ENCODE measurements at places on chromosomes 3 and 15.

DNA sequence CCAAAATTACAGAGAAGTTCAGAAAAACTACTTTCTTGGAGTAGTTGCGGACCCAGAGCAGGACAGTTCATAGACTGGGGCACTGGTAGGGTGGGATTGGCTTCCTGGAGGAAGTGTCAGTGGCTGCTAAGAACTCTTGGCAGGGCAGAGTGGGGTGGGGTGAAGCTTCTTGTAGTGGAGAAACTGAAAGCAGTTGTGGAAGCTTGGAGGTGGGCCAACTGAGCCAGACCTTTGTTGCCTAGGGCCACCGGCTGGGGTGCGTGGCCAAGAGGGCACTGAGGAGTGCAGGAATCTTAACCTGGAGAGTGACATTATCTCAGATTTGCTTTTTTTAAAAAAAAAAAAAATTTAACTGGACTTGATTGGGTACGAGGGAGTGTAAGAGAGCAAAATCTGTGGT lies 3.1 kb downstream of the KAT2B start:
- DNase-seq, result no peak

DNA sequence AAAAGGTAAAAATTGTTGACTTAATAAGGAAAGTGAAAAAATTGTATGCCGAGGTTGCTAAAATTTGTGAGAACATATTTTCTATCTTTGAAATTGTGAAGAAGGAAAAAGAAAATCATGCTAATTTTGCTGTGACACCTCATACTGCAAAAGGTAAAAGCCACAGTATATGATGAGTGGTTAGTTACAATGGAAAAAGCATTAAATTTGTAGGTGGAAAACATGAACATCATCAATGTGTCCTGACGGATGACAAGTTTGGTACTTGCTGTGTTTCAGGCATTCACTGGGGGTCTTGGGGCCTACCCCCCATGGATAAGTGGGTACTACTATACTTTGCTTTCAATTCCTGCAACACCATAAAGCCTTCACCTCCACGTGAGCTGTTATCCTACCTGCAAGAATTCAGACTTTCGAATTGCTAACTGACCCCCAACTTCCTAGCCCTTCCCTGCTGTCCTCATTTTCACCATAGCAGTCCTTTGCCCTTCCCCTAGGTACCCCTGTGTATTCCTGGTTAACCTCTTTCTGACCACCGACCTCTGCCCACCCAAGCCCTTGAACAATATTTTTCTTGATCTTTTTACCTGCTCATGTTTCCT lies 62.4 kb downstream of the RAB7A start:
- DNase-seq, result no peak

GRCh38 chr15:34436956-34437442 lies 609 bp downstream of the GOLGA8A start:
- peak; percentile 4 for DNase-seq

- no peak for DNase-seq
These were observed 159.2 kb downstream of the TNIK start for GRCh38 chr3:171301002-171301401.

DNA sequence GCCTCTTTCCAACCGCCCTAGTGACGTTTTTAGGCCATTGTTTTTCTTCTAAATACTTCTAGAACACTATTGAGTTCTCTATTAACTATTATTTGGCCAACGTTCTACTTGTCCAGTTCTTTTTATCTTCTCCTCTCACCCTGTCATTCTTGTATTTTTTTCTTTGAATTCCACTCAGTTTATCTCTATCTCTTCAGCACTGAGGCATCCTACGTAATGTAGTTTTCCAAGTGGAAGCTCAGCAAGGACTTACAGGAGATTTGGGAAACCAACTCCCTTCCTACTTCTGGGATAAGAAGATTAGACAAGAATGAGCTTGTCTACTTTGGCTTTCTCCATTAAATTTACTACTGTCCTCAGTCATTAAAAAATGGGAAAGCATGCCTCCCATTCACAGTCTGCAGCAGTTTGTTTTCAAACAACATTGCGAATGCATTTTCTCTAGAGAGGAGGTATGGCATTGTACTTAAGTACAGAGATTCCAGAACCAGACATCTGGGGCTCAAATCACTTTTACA lies 21.3 kb upstream of the NR2F2 start:
- DNase-seq, result no peak

GRCh38 chr15:26126819-26127387 lies 263.8 kb upstream of the ATP10A start:
- no peak for DNase-seq

DNA sequence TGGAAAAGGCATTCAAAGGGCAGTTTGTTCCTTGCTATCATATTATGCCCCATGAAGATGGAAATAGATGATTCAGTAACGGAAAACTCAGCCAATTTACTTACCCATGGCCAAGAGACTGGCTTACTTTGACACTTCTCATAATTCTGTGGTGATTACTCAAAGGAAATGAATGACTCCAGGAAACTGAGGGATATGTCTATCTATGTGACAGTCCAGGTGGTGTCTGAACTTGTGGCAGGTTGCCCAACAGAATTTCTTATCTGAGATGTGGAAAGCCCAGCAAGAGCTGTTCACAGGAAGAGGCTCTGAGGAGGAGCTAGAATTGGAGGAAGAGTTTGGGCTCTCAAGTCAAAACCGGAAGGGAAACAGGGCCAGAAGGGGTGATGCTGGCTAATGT lies 91.2 kb downstream of the KCNAB1 start:
- DNase-seq, result peak; percentile 39

- no peak for DNase-seq
These were observed 197.7 kb downstream of the FNDC3B start for GRCh38 chr3:172236771-172237742.

GRCh38 chr3:143608966-143609365 lies 239.3 kb downstream of the SLC9A9 start:
- DNase-seq, result no peak

GRCh38 chr3:74607803-74608202 lies 6.7 kb downstream of the CNTN3 start:
- no peak for DNase-seq

GRCh38 chr3:47681016-47681415 lies 100.7 kb downstream of the SMARCC1 start:
- DNase-seq, result no peak

DNA sequence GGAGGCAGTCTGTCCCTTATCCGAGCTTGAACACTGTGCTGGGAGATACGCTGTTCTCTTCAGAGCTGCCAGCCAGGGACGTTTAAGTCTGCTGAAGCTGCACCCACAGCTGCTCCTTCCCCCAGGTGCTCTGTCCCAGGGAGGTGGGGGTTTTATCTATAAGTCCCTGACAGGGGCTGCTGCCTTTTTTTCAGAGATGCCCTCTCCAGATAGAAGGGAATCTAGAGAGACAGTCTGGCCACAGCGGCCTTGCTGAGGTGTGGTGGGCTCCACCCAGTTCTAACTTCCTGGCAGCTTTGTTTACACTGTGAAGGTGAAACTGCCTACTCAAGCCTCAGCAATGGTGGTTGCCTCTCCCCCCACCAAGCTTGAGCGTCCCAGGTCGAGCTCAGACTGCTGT lies 319.9 kb upstream of the GRM7 start:
- no peak for DNase-seq

GRCh38 chr3:185717121-185717520 lies 107.7 kb downstream of the IGF2BP2 start:
- DNase-seq, result no peak

DNA sequence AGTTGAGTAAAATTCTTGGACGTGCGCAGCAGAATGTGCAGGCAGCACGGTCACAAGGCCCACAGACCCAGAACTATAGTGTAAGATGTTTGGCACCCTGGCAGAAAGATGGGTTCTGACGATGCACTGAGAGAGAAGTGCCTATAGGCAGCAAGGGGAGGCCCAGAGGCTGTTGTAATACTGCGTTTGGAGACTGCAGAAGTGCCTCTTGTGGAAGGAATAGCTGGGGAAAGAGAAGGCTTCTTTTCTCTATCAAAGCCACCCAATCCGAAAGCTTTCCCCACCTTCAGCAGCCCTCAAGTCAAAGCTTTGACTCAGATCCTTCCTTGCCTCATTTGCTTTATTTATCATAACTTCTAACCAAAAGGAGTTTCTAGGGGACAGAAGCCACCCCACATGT lies 5.2 kb upstream of the SIN3A start:
- DNase-seq, result no peak

GRCh38 chr3:89955156-89955555 lies 847.7 kb downstream of the EPHA3 start:
- DNase-seq, result no peak

GRCh38 chr15:65947041-65947440 lies 77.8 kb downstream of the RAB11A start:
- no peak for DNase-seq

DNA sequence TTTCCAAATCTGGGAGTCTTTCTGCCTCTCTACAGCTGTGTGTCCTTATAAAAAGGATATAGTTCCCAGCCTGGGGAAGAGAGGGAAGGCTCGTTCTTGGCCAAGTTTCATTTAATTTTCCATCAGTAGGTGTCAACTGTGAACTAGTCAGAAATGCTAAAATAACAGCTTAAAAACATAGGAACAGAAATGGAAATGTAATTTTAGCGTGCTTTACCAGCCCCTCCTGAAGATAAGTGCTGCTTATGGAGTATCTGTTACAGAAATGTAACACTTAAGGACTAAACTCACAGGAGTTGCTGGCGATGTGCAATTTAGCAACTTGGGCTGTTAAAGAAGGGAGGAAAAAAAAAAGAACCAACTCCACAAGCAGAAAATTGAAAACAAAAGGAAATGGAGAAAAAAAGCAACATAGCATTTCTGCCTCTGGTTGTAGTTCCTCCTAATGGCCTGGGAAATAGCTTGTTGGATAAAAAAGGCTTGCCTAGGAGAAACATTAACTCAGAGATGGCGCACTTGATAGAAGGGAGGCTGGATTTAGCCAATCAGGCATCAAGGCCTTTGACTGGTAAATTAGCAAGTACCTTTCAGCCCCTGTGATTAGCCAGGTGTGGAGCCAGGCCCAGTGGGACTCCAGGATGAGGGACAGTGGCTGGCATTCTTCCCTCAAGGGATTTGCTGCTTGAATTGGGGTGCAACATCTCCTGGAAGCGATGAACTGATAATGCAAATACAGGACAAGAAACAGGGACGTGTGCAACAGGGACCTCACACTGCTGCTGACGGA lies 84.3 kb downstream of the RPLP1 start:
- no peak for DNase-seq

DNA sequence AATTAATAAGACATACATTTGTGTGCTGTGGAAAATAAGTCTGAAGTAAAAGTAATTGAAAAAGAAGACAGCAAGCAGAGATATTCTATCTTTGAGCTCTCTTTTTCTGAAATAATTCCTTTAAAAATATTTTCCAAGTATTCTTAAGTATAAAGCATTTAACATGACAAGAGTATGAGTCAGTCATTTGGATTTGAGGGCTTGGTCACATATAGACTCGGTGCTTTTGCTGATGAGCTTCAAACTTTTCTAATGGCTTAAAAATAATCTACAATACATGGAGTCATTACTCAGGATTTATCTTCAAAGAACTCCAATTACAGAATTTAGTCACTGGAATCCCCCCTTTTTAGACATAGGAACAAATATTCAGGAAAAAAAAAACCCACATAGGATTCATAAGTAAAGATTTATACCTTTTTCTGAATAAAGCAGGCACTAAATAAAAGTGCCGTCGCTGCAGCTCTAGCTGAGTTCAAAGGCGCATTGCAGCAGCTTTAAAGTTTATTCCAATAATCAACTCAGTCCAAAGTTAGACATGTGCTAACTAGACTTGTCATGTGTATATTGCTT lies 147.5 kb downstream of the CTNNB1 start:
- DNase-seq, result no peak

DNA sequence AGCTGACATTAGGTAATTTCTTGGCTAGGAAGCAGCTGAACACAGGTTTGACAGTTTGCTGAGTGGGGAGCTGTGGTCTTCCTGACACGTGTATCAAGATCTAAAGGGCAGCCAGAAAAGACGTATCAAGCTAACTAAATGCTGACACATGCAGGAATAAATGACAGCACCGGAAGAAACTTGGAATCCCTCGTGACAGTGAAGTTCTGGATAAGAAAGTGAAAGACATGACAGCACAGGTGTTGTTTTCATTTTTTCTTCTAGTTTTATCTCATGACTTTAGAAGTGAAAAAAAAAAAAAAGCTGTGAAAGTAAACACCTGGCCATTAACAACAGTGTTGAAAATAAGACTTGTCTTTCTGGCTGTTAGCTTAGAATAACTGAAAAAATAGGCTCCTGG lies 48.7 kb downstream of the FGF7 start:
- no peak for DNase-seq

DNA sequence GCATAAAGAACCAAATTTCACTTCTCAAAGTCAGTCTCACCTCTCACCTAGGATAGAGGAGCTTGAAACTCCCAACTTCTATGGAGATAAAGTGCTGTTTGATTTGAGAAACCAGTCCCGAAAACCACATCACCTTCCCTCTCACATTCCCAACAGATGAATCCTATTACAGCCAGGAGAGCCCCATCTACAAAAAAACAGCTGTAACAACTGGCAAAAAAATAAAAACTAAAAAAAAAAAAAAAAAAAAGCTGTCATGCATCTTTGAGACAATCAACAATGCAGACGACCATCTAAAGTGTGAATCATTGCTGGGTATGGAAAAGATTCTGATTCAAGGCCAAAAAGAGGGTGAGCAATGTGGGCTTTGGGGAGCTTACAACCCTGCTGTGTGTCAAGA lies 23.8 kb downstream of the HOMER2 start:
- DNase-seq, result no peak

GRCh38 chr3:12961697-12962036 lies 111.6 kb downstream of the IQSEC1 start:
- no peak for DNase-seq

- DNase-seq, result peak; percentile 73
These were observed 40.5 kb downstream of the DPPA2 start for GRCh38 chr3:109275702-109276293.

DNA sequence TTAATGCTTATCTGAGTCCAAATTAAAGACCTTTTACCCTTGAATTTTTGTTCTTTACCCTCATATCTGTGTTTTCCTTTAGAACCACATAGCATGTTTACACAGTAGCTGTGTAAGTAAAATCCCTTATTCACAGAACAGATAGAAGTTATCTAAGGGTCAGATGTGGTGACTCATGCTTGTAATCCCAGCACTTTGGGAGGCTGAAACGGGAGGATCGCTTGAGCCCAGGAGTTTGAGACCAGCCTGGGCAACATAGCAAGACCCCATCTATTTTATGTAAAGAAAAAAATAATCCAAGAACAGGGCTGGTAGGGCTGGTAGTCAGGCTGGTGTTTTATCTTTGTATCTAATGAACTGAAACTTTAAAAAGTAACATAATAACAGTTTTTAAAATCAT lies 23.2 kb downstream of the NXPE3 start:
- no peak for DNase-seq

DNA sequence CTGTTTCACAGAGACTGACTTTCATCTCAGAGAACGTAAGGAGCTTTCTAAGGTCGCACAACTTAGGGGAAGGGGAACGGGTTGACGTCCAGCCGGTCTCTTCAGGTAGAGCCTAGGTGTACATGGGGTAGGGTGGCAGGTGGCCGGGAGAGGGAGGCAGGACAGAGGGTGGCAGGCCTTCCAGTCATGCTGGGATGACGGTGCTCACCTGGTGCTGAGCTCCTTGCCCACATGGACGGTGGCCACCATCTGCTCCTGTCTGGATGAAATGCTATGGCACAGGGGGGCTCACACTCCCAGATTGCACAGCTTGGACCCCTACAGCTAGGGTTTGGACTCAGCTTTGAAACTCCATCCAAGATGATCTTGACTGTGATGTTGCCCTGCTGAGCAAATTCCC lies 144.5 kb downstream of the ATP10A start:
- DNase-seq, result no peak
